Ureter (tissue), 1 donor: ENCODE measurements at places on chromosomes 13 and 19. TPM values are rescaled to one million over a fixed set of nuclear protein-coding genes. Genes with fewer than 3 reads are reported as not detected.

ZNF784 gene
- total RNA-seq = 9.5 TPM

CEACAM21 gene
- 3.6 TPM for total RNA-seq

F10 gene
- 9.4 TPM for total RNA-seq

ZNF837 gene
- total RNA-seq = 3.6 TPM

SRRM5 gene
- 1.0 TPM for total RNA-seq

CEBPA gene
- total RNA-seq = 34.1 TPM
